Stimulated activated CD4-positive, alpha-beta T cell treated with anti-CD3 and anti-CD28 coated beads, Interleukin-12 subunit alpha, Interleukin-12 subunit beta, amount 100 ng/mL, for 24 hours (primary cell): ENCODE measurements at places on chromosomes 12 and 14.
A peak's percentile ranks its signal among the peaks of the same experiment; 100 is the strongest.

DNA sequence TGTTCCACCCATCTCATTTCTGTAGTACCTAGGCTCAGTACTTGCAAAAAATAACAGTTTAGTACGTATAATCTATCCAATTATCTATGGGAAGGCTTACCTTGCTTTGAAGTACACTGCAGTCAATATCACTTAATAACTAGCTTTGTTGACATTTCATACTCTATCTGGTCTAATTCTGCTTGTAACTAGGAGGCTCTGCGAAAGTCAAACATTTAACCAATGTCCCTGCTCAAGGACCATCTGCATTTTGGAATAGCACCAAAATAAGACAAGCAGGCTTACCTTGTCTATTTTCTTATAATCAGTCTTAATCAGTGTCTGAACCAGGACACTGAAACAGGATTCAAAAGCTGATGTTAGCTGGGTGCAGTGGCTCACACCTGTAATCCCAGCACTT, 39.9 kb downstream of the SLC25A47 start:
- DNase-seq, result no peak

GRCh38 chr12:121344506-121344905, 7.7 kb downstream of the ANAPC5 start:
- DNase-seq, result no peak

- no peak for DNase-seq
Measured at GRCh38 chr12:42483521-42483790, 106.1 kb downstream of the PRICKLE1 start.

GRCh38 chr14:23863836-23864235, 89.7 kb upstream of the DHRS4 start:
- no peak for DNase-seq

- peak; percentile 69 for DNase-seq
Measured at GRCh38 chr12:46268583-46269428, at the start of gene SLC38A1. Gene SLC38A1, minus strand, starts transcription at chr12:46269043. Its CDS starts 29,243 bp downstream, at chr12:46239800.

DNA sequence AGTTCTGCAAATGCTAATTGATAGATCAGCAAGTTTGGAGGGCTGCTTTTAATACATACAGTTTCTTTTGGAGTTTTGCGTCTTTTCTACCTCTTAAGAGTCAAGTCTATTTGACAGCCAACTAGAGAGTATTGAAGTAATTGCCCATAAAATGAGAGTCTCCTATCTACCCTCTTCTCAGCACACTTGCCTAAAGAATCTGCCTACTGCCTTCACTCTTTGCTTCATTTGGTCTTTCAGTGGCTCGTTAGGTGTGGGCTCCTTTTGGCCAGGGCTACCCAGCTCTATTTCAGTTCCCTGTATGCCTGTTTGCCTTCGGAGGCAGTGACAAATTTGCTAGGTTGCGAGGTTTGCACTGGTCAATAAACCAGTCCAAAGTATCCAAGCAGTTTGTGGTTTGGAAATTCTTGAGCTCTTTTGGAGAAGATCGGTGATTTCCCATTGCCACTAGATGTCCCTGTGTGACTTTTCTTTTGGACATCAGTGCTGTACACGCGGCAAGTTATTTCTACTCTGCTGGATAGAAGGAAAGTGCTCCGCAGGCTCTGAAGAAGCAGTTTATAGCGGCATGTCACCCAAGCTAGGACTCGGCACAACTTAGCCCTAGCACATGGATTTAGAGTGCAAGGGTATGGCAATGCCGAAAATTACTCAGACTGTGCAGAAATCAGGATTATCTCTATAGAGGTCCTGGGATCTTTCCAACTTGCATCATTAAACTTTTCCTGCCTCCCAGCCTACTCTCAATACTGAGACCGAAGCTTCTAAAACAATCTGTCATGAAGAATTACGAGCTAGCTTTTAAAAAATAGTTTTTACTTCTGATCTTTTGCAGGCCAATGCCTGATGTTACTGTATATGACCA, 38.6 kb downstream of the MGST1 start:
- no peak for DNase-seq

DNA sequence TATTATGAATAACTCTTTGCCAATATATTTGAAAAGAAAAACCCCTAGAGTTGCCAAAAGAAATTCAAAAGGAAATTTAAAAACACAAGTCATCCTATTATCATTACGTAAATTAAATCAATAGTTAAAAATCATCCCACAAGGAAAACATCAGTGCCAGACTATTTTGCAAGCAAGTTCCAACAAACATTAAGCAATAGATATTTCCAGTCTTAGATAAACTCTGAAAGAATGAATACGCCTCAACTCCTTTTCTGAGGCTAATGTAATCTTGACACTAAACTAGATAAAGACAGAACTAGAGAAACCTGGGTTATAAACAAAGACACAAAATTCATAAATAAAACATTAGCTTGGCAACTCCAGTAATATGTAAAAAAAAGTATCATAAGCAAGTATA, 245.9 kb downstream of the FOXN3 start:
- DNase-seq, result no peak

- DNase-seq, result no peak
Measured at GRCh38 chr12:107165581-107165980, 72.2 kb upstream of the CRY1 start.

GRCh38 chr12:219891-220352, 6.0 kb upstream of the SLC6A12 start:
- peak; percentile 60 for DNase-seq

GRCh38 chr12:53532524-53533445, 25.5 kb upstream of the NPFF start:
- DNase-seq, result no peak

GRCh38 chr14:41718477-41719166, 111.9 kb downstream of the LRFN5 start:
- no peak for DNase-seq

- no peak for DNase-seq
Measured at GRCh38 chr12:60043236-60043635, 447.4 kb downstream of the SLC16A7 start.

GRCh38 chr12:100268835-100269564, 2.0 kb downstream of the SCYL2 start:
- DNase-seq, result no peak

DNA sequence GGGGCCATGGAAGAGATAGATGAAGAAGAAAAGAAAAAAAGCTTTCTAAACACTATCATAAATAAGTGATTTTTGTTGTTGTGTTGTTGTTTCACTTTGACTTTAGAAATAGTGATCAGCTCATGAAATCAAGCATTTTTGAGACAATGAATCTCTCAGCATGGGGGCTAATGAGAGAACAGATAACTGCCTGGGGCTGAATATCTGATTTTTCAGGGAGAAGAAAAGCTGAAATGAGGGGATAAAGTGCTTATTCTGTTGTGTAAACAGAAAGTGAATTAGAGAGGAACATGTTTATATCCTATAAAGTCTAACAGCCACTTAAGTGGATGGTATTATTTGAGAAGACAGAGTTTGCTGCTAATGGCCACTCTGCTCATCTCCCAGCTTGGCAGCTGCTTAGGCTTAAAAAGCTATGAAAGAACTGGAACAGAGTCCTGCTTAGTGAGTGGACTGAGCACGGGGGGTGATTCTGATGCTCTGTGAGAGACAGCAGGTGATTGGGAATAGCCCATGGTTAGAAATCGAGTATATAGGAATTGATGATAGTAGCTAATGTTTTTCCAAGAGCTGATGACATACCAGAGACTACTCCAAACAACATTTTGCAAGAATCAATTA, 646.1 kb upstream of the TMEM132C start:
- DNase-seq, result no peak

DNA sequence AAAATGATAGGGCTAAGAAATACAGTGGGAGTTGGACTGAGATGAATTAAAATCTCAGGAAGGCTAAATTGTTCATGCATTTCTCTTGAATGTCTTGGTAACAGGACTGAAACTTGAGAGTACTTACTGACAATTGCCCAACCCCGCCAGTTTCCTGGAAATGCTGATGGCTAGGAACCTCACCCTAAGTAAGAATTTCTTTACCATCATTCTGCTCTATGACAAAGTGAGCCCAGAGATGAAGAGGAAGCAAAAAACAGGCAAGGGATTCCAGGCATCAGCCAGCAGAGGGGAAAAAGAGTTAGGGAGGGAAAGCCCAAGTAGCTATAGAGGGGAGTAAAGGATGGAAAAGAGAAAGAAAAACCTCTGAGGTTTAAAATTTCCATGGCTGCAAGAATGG, 397.7 kb downstream of the MDGA2 start:
- no peak for DNase-seq

GRCh38 chr14:100215330-100215885, 23.5 kb upstream of the YY1 start:
- DNase-seq, result no peak

DNA sequence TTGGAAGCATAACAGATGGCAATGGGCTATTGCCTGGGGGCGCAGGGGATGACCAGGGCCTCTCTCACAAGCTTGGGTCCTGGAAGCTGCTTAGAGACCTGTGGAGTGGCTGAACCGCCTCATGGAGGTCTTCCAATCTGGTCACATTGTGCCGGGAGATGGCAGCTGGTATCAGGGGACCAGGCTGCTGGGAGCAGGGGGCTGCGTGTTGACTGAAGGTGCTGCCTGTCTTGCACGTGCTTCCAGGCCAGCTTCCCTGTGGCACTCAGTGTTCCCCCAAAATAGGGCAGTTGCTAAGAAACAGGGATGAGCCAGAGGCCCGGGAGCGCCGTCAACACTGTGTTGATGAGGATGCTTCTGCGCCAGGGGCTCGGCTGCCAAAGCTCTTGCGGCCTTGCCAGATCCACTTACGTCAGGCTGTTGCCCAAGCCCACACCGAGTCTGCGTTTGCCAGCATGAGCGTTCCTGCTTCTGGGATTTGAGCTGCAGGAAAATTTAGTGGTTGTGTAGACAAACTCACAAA, 39.8 kb downstream of the ELK3 start:
- no peak for DNase-seq

DNA sequence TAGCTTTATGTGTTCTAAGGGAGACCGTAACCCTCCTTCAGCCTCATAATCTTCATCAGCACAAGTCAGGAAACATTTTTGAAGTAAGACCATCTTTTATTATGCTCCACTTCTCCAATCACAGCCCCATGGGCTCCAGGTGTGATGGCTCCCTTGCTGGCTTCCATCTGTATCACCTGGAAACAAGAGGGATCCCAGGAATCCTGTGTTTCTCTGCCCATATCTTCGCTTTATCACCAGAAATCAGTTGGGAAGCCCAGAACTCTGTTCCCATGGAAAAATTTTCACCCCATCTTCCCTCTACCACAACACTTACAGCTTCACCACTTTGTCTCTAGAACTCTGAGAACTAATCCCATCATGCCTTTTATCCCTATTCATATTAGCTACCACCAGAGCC, 68.3 kb downstream of the METTL25 start:
- no peak for DNase-seq

GRCh38 chr12:107400686-107401447, 284.7 kb upstream of the PWP1 start:
- no peak for DNase-seq

DNA sequence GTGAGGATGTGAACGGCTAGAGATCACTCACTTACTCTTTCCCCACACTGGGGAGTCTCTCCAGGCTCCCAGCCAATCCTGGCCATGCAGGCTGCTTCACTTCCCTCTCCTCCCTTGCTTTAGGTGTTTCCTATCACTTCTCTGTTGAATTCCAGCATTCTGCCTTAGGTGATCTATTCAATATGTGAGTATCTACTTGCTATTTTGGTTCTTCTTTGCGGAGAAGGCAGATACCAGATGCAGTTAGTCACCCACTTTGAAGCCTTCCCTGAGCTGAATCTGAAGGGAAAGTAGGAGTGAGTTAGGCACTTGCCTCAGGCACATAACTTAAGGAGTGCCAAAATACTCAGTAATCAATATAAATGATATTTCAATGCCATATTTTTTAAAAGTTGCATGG, 36.0 kb upstream of the FAR2 start:
- DNase-seq, result no peak

- DNase-seq, result no peak
Measured at GRCh38 chr14:78512021-78512420, 341.8 kb downstream of the NRXN3 start.

GRCh38 chr12:122152754-122153153, 21.3 kb downstream of the IL31 start:
- no peak for DNase-seq

GRCh38 chr12:60201891-60202290, 606.1 kb downstream of the SLC16A7 start:
- no peak for DNase-seq

- no peak for DNase-seq
Measured at GRCh38 chr14:85873006-85873405, 343.1 kb downstream of the FLRT2 start.
